ENCODE measurements at places on chromosomes 5 and 9. TPM values are rescaled to one million over a fixed set of nuclear protein-coding genes. Genes with fewer than 3 reads are reported as not detected.

SMARCA2 gene
- total RNA-seq = 83.8 TPM

NPR3 gene
- total RNA-seq = 4.7 TPM

DNA sequence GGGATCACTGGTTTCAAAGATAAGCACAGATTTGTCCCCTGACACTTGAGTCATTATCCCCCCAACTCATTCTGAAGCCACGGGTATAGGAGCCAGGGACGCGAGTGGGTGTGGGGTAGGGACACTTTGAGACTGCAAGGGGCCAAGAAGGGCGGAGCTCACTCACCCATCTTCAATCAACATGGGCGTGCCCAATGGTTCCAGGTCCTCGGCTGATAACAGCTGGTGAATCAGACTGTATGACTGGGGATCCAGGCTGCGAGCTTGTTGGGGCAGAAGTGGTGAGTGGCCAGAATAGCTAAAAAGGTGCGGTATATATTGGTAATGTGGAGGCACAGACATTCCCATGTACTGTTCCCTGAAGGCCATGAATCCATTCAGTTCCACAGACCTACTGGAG lies 30.7 kb upstream of the NR5A1 start:
- H3K4me1 ChIP-seq = no peaks in the 10 kb centered on the region
- DNase-seq = no peak
- no peaks in the 10 kb centered on the region for H3K27me3 ChIP-seq
- H3K36me3 ChIP-seq = peaks cover 4% of the 10 kb centered on the region

- no peaks in the 10 kb centered on the region for H3K27me3 ChIP-seq
- H3K27ac ChIP-seq = no peak overlapping the region
- no peak for DNase-seq
- peaks cover 12% of the 10 kb centered on the region for H3K4me1 ChIP-seq
- H3K36me3 ChIP-seq = no peaks in the 10 kb centered on the region
- no peak overlapping the region for H3K4me3 ChIP-seq
Observed at GRCh38 chr9:80156262-80156661, 584.5 kb downstream of the TLE4 start.

GRCh38 chr9:84924266-84924665 lies 254.7 kb downstream of the NTRK2 start:
- DNase-seq = no peak
- no peak overlapping the region for H3K27ac ChIP-seq
- H3K27me3 ChIP-seq = no peaks in the 10 kb centered on the region
- H3K4me3 ChIP-seq = no peak overlapping the region
- no peaks in the 10 kb centered on the region for H3K4me1 ChIP-seq

- H3K36me3 ChIP-seq = no peaks in the 10 kb centered on the region
- no peaks in the 10 kb centered on the region for H3K27me3 ChIP-seq
- no peak overlapping the region for H3K4me3 ChIP-seq
Observed at GRCh38 chr9:107739601-107740082, 250.1 kb upstream of the KLF4 start.

- H3K4me3 ChIP-seq = no peak overlapping the region
- H3K36me3 ChIP-seq = no peaks in the 10 kb centered on the region
- H3K4me1 ChIP-seq = no peaks in the 10 kb centered on the region
- DNase-seq = no peak
- H3K27me3 ChIP-seq = no peaks in the 10 kb centered on the region
- no peak overlapping the region for H3K27ac ChIP-seq
Observed at GRCh38 chr9:78118742-78119473, 87.3 kb upstream of the GNAQ start.

- H3K27ac ChIP-seq = no peak overlapping the region
- DNase-seq = no peak
- peaks cover 13% of the 10 kb centered on the region for H3K36me3 ChIP-seq
Observed at GRCh38 chr9:83665580-83666200, 42.1 kb downstream of the UBQLN1 start.

Data from body of pancreas (tissue), 4 donors.